Activated CD4-positive, alpha-beta T cell treated with anti-CD3 and anti-CD28 coated beads for 36 hours (primary cell): ENCODE measurements at places on chromosomes 12 and 14. TPM values are rescaled to one million over a fixed set of nuclear protein-coding genes. Genes with fewer than 3 reads are reported as not detected.

- H3K36me3 ChIP-seq = no peaks in the 10 kb centered on the region
- no peak overlapping the region for H3K4me3 ChIP-seq
- peaks cover 3% of the 10 kb centered on the region for H3K27me3 ChIP-seq
- no peaks in the 10 kb centered on the region for H3K4me1 ChIP-seq
These were observed 147.4 kb downstream of the ANO2 start for GRCh38 chr12:5797661-5798060.

GRCh38 chr12:89525305-89525823 is 483 bp downstream of the POC1B start:
- H3K36me3 ChIP-seq = peaks cover 31% of the 10 kb centered on the region
- DNase-seq = peak; percentile 72
- peaks cover 52% of the 10 kb centered on the region for H3K4me1 ChIP-seq
- H3K4me3 ChIP-seq = peak overlapping the region; percentile 81
- H3K27me3 ChIP-seq = no peaks in the 10 kb centered on the region
- H3K27ac ChIP-seq = peak overlapping the region; percentile 83

BEGAIN gene
- 3.5 TPM for total RNA-seq

AQP6 gene
- total RNA-seq = not detected

DNA sequence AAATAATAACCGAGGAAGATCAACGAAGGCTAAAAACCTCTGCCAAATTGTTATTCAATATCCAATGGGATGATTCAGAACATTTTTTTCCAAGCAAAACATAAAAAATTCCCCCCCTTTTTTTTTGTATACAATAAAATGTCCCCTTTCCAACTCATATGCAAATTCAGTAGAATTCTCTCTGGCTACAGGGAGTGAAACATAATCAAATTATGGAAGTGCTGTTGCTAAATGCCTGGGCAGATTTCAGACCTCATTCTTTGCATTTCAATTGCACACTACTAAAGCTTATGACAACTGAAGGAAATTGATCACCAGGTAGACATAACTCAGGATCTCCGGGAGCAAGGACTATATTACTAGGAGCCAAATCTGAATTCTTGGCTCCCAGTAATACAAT is 51.0 kb downstream of the LMNTD1 start:
- H3K4me3 ChIP-seq = no peak overlapping the region
- no peaks in the 10 kb centered on the region for H3K36me3 ChIP-seq
- no peaks in the 10 kb centered on the region for H3K27me3 ChIP-seq
- no peak for DNase-seq
- H3K27ac ChIP-seq = no peak overlapping the region

DNA sequence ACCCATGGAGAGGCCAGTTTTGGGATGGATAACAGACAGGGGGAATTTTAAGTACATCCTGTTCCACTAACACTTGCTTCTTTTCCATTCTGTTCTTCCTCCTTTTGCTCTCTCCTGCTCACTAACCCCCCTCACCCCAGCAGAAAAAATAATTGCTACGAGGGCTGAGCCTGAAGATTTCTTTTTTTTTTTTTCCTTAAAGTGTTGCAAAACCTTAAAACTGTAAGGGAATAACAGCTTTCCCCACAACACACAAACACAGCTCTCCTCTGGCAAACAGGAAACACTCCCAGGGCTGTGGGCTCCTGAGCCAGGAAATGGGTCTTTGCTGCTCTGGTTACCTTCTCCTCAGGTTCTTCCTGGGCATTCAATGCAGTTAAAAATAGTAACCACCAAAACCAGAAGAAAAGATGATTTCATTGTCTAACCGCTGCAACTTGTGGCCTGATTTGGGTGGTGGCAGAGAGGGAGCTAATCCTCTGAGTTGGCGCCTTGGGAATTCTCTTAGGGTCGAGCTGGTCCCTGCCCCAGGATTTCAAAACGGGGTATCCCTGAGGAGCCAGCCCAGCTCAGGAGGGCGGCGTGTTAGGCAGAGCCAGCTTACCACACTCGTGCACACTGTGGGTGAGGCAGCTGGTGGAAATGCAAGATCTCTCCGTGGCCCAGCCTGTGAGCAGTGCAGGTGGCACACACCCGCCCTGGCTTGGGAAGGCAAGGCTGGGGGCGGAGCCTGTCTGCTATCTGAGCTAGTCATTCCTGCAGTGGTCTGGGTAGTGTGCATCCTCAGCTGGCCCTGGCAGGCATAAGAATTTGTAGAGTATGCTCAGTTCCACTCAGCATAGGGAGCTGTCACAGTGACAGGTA is 17.1 kb upstream of the EMP1 start:
- H3K4me1 ChIP-seq = peaks cover 26% of the 10 kb centered on the region
- peak overlapping the region; percentile 54 for H3K4me3 ChIP-seq
- H3K36me3 ChIP-seq = no peaks in the 10 kb centered on the region
- H3K27ac ChIP-seq = peak overlapping the region; percentile 74
- DNase-seq = peak; percentile 83

BBOF1 gene
- total RNA-seq = 2.1 TPM

CCDC175 gene
- total RNA-seq = not detected

PXN gene
- total RNA-seq = 74.5 TPM

PRIMA1 gene
- total RNA-seq = not detected

KRT6A gene
- not detected for total RNA-seq

DNA sequence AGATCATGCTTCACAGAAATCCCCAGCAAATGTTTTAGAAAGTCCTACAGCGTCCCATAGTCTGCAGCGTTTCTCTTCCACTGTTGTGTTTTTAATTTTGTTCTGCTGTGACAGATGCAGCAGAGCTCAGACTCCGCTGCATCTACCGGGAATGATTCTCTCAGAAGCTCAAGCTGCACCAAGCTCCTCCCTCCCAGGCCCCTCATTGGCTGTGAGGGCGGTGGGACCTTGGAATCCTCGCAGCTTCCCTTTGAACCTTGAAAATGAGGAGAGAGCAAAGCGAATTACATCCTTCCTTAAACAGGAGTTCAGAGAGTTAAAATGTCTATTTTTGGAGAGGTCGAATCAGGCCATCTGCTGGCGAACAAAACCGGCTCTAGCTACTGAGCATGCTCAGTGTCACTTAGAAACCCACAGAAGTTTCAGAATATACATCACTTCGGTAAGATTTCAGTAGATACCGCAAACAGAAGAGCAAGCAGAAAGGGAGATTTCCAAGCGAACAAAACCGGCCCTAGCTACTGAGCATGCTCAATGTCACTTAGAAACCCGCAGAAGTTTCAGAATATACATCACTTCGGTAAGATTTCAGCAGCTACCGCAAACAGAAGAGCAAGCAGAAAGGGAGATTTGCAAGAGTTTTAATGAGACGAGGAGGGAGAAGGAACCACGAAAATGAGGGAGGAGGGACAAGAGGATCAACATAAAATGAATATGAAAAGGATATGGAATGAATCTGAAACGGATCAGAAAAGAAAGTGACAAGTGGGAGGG is at the start of gene ABCD2:
Gene ABCD2, minus strand, starts transcription at position 144 of the 774 bp plus-strand sequence. CDS start 188 bp downstream, outside the sequence.
- peak; percentile 83 for DNase-seq
- H3K4me3 ChIP-seq = no peak within 1 kb of the TSS
- H3K27me3 ChIP-seq = no peaks in the 10 kb centered on the region
- H3K36me3 ChIP-seq = no peaks in the 10 kb centered on the region

MRPS35 gene
- total RNA-seq = 62.1 TPM

DNA sequence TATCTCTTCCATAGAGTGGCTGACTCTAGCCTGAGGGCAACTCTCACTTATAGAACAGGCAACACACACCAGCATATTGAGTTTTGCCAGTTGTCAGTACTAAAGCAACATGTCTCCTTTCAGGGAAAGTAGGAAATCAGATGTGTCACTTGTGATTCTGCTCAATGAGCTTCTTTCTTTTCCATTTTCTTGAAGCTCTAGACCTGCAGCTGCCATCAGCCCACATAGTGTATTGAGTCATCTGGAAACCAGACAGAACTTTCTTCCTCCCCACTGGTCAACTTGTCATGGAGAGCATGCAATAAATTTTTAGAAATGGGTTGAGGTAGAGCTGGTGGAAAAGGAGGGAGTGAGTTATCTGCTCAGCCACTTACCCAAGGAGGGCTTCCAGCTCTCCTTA is 209.0 kb upstream of the PLEKHG7 start:
- H3K4me3 ChIP-seq = no peak overlapping the region
- DNase-seq = no peak
- H3K36me3 ChIP-seq = no peaks in the 10 kb centered on the region
- no peaks in the 10 kb centered on the region for H3K27me3 ChIP-seq
- H3K4me1 ChIP-seq = peaks cover 13% of the 10 kb centered on the region

- no peak overlapping the region for H3K27ac ChIP-seq
- no peaks in the 10 kb centered on the region for H3K4me1 ChIP-seq
- H3K27me3 ChIP-seq = no peaks in the 10 kb centered on the region
- no peaks in the 10 kb centered on the region for H3K36me3 ChIP-seq
These were observed 216.8 kb downstream of the SLC15A4 start for GRCh38 chr12:128606970-128607369.

KCNJ8 gene
- not detected for total RNA-seq

DNA sequence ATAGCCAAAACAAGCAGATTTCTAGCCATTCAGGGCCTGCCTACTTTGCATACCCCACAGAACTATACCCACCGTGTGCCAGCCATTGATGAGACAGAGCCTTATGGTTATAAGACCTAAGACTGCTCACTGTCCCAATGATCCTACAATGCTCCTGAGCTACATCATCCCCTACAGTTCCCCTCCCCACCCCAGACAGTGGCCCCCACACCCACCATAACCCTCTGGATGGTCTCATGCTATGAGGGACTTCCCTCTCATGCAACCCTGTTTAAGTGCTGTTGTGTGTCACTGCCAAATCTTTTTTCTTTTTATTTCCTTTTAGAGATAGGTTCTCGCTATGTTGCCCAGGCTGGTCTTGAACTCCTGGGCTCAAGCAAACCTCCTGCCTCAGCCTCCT is 75.9 kb downstream of the CHST11 start:
- no peak overlapping the region for H3K4me3 ChIP-seq
- no peak overlapping the region for H3K27ac ChIP-seq
- H3K4me1 ChIP-seq = peaks cover 41% of the 10 kb centered on the region
- H3K36me3 ChIP-seq = peaks cover 2% of the 10 kb centered on the region
- DNase-seq = no peak

TTC9 gene
- 6.4 TPM for total RNA-seq

RBP5 gene
- total RNA-seq = not detected

DNA sequence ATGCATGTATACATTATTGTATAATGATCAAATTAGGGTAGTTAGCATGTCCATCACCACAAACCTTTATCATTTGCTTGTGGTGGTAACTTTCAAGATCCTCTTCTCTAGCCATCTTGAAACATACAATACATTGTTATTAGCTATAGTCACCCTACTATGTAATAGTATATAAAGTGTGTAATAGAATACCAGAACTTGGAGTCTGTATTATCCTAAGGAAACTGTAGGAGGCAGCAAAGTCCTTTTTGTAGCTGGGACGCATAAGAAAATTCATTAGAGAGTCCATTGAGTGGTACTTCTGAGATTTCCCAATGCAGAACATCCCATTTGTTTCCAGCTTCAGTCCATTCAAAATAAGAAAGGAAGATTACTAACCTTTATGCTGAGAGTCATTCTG is 325.9 kb upstream of the LRFN5 start:
- H3K4me1 ChIP-seq = no peaks in the 10 kb centered on the region
- H3K4me3 ChIP-seq = no peak overlapping the region
- no peaks in the 10 kb centered on the region for H3K36me3 ChIP-seq
- no peaks in the 10 kb centered on the region for H3K27me3 ChIP-seq
- no peak for DNase-seq

RASSF8 gene
- 1.2 TPM for total RNA-seq

DNA sequence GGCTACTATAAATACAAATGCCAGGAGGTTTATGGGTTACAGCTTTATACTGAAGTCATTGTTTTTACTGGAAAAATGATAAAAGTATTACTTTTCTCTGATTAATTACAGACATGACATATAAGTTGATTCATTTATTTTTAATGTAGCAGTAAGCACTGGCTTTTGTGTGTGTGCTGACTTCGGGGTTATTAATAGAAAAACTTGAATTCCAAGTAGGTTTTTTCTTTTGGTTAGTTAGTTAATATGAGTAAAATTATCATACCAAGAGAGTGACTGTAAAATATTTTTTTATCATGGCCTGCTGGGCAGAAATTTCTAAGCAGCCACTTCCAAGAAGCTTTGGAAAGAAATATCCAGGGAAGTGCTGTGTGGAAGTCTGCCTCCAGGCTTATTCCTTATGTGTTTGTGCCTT is 56.4 kb downstream of the IFT81 start:
- no peaks in the 10 kb centered on the region for H3K27me3 ChIP-seq
- H3K4me1 ChIP-seq = no peaks in the 10 kb centered on the region
- H3K4me3 ChIP-seq = no peak overlapping the region
- H3K27ac ChIP-seq = no peak overlapping the region
- H3K36me3 ChIP-seq = no peaks in the 10 kb centered on the region
- DNase-seq = no peak

GRCh38 chr12:92593734-92594402 is 108.9 kb upstream of the PLEKHG7 start:
- peaks cover 16% of the 10 kb centered on the region for H3K36me3 ChIP-seq
- peaks cover 84% of the 10 kb centered on the region for H3K4me1 ChIP-seq
- no peaks in the 10 kb centered on the region for H3K27me3 ChIP-seq
- peak overlapping the region; percentile 92 for H3K27ac ChIP-seq
- DNase-seq = peak; percentile 83

SLC22A17 gene
- total RNA-seq = 5.3 TPM

DNA sequence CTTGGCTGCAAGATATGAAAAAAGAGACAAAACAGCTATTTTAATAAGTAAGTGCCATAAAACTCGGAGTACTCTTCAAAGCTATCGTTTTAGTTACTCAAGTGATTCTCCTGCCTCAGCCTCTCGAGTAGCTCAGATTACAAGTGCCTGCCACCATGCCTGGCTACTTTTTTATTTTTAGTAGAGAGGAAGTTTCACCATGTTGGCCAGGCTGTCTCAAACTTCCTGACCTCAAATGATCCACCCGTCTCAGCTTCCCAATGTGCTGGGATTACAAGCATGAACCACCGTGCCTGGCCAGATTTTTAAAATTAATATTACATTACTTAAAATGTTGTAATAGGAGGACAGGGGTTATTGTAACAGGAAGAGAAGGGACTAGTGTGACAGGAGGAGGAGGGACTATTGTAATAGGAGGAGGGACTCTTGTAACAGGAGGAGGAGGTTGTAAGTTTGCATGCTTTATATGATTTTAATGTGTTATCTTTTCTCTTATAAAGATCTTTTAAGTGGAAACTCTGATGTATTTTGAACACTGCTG is 61.3 kb downstream of the KITLG start:
- H3K4me3 ChIP-seq = no peak overlapping the region

DNA sequence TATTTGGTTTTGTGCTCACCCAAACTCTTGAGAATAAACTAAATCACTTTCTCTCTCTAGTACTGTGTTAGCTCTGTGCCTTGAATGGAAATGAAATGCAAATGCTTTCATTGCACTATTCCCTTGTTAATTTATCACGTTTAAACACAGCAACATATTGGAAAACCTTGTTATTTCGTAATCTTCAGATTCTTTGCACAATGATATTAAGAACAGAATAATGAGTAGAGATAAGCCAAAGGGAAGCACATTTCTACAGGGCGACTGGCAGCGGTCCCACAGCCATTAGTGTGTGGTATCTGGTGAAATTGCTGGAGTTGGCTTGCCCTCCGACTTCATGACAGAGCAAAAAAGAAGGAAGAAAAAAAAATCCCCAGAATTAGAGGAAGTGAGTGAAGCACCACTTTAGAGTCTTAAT is 166.1 kb upstream of the E2F7 start:
- no peak overlapping the region for H3K27ac ChIP-seq
- no peak for DNase-seq
- no peaks in the 10 kb centered on the region for H3K4me1 ChIP-seq
- H3K27me3 ChIP-seq = no peaks in the 10 kb centered on the region
